ENCODE measurements at places on chromosomes 4 and X. TPM values are rescaled to one million over a fixed set of nuclear protein-coding genes. Genes with fewer than 3 reads are reported as not detected.

Gene ITIH6
- total RNA-seq: not detected

Gene NHSL2
- 0.19 TPM for total RNA-seq

Gene SFRP2
- total RNA-seq: not detected

Gene GPR50
- total RNA-seq: not detected

Gene SLC9B2
- total RNA-seq: 32.3 TPM

Gene MYOZ2
- 0.09 TPM for total RNA-seq

Gene FGD1
- total RNA-seq: 3.4 TPM

Gene CCDC158
- 0.53 TPM for total RNA-seq

Gene ARMCX4
- 5.8 TPM for total RNA-seq

DNA sequence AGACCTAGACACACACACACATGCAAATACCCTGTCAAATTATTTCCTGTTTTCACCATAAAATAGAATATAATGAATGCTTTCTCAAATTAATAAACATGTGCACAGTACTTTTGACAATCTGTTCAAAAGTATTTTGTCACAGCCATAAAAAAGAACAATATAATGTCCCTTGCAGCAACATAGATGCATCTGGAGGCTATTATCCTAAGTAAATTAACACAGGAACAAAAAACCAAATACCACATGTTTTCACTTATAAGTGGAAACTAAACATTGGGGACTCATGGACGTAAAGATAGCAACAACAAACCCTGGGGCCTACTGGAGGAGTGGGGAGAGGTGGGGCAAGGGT lies 15.5 kb downstream of the RAB40A start:
- no peak overlapping the region for H3K4me3 ChIP-seq
- H3K4me1 ChIP-seq: no peaks in the 10 kb centered on the region
- no peak for DNase-seq

DNA sequence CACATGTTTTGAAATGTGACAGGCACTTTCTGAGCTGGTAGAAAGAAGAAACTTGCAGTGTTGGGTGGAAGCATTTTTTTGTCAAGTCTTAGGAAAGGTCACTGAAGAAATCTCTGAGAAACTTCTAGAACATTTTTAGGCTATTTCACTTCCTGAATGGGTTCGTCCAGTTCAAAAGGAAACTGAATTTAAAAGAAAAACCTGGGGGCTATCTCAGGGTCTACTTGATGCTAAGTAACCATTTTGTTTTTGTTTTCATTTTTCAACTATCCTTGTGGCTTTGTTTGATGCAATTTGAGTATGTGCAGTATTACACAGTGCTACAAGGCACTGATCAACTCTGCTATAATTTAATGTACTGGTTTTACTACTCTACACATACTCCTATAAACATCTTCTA lies 34.0 kb upstream of the AMOT start:
- H3K27me3 ChIP-seq: no peaks in the 10 kb centered on the region
- no peak overlapping the region for H3K27ac ChIP-seq
- H3K36me3 ChIP-seq: no peaks in the 10 kb centered on the region
- DNase-seq: no peak
- H3K4me3 ChIP-seq: no peak overlapping the region

GRCh38 chr4:90733211-90733610 lies 606.0 kb downstream of the CCSER1 start:
- no peak overlapping the region for H3K4me3 ChIP-seq
- no peaks in the 10 kb centered on the region for H3K27me3 ChIP-seq
- H3K27ac ChIP-seq: no peak overlapping the region
- peaks cover 6% of the 10 kb centered on the region for H3K4me1 ChIP-seq

DNA sequence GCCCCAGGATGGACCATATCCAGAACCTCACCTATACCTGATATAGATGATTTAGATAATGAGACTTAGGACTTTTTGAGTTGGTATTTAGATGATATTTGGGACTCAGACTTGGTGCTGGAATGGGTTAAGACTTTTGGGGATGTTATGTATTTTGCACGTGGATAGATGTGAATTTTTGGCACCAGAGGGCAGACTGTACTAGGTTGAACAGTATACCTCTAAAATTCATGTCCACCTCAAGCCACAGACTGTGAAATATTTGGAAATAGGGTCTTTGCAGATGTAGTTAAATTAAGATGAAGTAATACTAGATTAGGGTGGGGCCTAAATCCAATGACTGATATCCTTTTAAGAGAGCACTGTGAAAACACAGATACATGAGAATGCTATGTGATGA lies 15.6 kb downstream of the RBM41 start:
- H3K4me3 ChIP-seq: no peak overlapping the region
- H3K4me1 ChIP-seq: no peaks in the 10 kb centered on the region
- no peak for DNase-seq
- no peaks in the 10 kb centered on the region for H3K27me3 ChIP-seq

DNA sequence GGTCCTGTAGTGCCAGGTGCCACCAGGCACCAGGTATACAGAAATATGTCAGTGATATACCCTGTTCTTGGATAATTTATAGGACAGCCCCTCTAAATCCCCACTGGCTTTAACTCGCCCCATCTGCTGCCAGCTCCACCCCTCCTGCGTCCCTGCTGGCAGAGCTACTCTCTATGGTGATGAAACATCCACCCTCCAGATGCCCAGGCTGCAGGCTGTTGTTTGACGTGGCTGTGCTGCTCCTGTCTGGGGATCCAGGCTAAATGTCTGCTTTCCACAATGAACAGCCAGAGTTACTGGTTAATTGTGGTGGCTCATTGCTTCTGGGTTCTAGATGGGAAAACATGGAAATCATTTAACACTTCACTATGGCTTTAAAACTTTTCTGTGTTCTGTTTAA lies 12.9 kb downstream of the NHSL2 start:
- no peaks in the 10 kb centered on the region for H3K27me3 ChIP-seq
- no peak overlapping the region for H3K4me3 ChIP-seq
- H3K27ac ChIP-seq: no peak overlapping the region
- no peak for DNase-seq
- no peaks in the 10 kb centered on the region for H3K4me1 ChIP-seq

DNA sequence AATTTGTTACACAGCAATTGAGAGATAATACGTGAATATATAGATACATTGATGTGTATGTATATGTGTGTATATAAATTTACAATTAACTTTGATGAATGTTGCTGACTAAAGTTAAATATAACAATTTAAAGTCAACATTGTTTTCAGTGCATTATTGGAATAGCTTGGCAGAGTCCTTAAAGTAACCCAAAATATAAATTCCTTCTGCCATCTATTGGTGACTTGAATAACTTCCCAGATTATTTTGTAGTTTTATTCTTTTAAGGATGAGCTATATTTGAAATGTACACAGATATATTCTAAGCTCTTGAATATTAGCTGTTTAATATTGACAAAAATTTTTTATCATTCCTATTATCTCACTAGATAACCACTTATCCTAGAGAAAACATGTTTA lies 298.2 kb upstream of the FSTL5 start:
- no peak overlapping the region for H3K27ac ChIP-seq
- no peak for DNase-seq
- H3K4me1 ChIP-seq: no peaks in the 10 kb centered on the region
- H3K27me3 ChIP-seq: no peaks in the 10 kb centered on the region

DNA sequence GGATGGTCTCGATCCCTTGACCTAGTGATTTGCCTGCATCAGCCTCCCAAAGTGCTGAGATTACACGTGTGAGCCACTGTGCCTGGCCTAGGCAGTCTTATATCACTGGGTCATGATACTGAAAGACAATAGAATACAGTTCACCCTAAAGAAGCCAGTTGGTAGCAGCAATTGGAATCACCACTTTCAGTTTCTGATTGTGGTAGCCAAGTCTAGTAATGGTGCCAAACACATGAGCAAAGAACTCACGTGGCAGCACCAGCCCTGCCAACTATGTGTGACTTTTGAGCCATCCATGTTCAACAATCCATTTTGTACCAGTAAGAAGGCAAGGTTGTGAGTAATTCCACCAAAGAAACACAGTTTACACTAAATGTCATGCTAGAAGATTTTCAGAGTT lies 548.4 kb downstream of the KLHL13 start:
- no peak overlapping the region for H3K27ac ChIP-seq
- no peak overlapping the region for H3K4me3 ChIP-seq
- no peak for DNase-seq

DNA sequence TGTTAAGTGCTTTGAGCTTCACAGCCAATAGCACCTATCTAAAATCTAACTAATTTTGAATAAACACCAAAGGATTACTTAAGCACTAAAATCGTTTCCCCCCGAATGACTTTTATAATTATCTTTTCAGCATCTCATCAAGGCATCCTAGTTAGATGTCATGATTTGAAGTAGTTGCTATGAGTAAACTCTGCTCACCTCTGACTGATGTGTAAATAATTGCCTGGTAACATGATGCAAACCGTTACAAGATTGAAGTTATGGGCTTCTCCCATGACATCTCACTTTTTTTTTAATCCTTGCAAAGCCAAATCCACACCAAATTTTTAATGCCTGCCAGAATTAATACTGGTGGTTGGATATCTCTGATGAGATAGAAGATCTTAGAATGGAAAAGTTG lies 377.1 kb downstream of the PRDM5 start:
- H3K36me3 ChIP-seq: no peaks in the 10 kb centered on the region
- H3K4me1 ChIP-seq: no peaks in the 10 kb centered on the region
- no peak overlapping the region for H3K27ac ChIP-seq
- H3K27me3 ChIP-seq: no peaks in the 10 kb centered on the region

GRCh38 chr4:110622841-110623717 lies at the start of gene PITX2:
Gene PITX2, minus strand, starts transcription at chr4:110623077. Its CDS starts 617 bp downstream, at chr4:110622460.
- DNase-seq: peak; percentile 99
- peak within 1 kb of the TSS; percentile 17 for H3K27ac ChIP-seq
- H3K27me3 ChIP-seq: no peaks in the 10 kb centered on the region
- H3K36me3 ChIP-seq: peaks cover 49% of the 10 kb centered on the region

GRCh38 chr4:75698963-75699228 lies 25.5 kb upstream of the USO1 start:
- no peaks in the 10 kb centered on the region for H3K27me3 ChIP-seq
- no peaks in the 10 kb centered on the region for H3K4me1 ChIP-seq
- H3K4me3 ChIP-seq: no peak overlapping the region
- DNase-seq: no peak

DNA sequence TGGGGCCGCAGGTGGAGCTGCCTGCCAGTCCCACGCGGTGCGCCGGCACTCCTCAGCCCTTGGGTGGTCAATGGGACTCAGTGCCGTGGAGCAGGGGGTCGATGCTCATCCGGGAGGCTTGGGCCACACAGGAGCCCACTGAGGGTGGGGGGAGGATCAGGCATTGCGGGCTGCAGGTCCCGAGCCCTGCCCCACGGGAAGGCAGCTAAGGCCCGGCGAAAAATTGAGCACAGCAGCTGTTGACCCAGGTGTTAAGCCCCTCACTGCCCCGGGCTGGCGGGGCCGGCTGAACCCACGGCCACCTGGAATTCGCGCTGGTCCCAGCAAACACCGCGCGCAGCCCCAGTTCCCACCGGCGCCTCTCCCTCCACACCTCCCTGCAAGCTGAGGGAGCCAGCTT lies 26.1 kb downstream of the VCX2 start:
- no peak overlapping the region for H3K4me3 ChIP-seq
- H3K27ac ChIP-seq: no peak overlapping the region

DNA sequence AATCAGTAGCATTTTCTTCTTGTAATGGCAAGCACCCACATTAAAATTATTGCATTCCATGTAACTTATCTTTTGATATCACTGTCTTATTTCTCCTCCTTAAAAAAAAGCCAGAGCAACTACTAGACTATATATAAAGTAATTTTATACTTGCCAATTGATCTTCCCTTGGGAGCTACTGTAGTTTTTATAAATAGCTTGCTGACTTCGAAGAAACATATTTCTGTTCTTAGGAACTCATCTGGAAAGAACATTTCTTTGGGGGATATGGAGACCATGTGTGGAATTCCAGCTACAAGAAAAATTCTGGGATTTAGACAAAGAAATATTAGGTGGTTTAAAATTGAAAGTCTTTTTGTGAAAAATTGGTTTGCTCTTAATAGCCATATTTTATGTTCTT lies 94.9 kb downstream of the BMPR1B start:
- no peak overlapping the region for H3K4me3 ChIP-seq
- DNase-seq: no peak
- no peaks in the 10 kb centered on the region for H3K27me3 ChIP-seq
- no peaks in the 10 kb centered on the region for H3K4me1 ChIP-seq
- no peaks in the 10 kb centered on the region for H3K36me3 ChIP-seq

DNA sequence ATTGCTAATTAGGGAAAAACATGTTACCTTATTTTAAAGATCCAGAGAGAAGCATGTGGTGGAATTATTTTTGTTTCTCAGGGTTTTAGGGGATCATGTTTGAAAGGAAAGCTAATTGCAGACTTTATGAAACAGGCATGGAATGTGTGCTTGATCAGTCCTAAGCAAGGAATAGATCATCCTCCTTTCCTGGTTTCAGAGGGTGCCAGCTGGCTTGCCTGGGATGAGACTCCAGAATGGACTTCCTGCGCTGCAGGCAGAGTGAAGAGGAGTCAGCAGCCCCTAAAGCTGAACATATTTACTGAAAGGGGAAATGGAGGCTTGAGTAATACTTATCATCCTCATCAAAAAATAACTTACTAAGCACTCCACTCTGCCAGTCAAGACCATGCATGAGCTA lies 13.3 kb downstream of the FGF5 start:
- peaks cover 28% of the 10 kb centered on the region for H3K36me3 ChIP-seq
- no peak overlapping the region for H3K4me3 ChIP-seq
- H3K4me1 ChIP-seq: no peaks in the 10 kb centered on the region
- H3K27me3 ChIP-seq: no peaks in the 10 kb centered on the region

- no peaks in the 10 kb centered on the region for H3K4me1 ChIP-seq
- H3K4me3 ChIP-seq: no peak overlapping the region
- no peaks in the 10 kb centered on the region for H3K27me3 ChIP-seq
- H3K36me3 ChIP-seq: peaks cover 17% of the 10 kb centered on the region
- H3K27ac ChIP-seq: no peak overlapping the region
These were observed 27.5 kb downstream of the SETD7 start for GRCh38 chr4:139528377-139529005.

DNA sequence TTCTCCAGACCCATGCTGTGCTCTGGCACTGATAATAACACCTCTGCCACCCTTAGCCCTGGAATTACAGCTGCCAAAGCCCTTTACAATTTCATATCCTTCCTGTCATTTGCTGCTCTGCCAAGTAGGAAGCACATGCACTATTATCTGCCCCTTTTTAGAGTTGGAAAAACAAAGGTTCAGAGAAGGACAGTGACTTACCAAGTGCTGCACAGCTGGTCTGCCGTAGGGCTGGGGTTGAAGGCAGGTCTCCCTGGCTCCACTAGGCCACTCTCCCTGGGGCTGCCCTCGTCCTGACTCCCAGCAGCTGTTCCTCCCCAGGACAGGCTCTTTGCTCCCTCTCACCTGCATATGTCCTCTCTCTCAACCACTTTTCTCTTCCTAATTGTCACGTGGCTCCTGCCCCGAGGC lies 73.4 kb downstream of the ANAPC4 start:
- no peak overlapping the region for H3K27ac ChIP-seq
- no peaks in the 10 kb centered on the region for H3K36me3 ChIP-seq
- no peak for DNase-seq
- no peaks in the 10 kb centered on the region for H3K27me3 ChIP-seq
- H3K4me1 ChIP-seq: peaks cover 17% of the 10 kb centered on the region
- H3K4me3 ChIP-seq: no peak overlapping the region

GRCh38 chr4:10947898-10948297 lies 263.3 kb upstream of the CLNK start:
- H3K4me3 ChIP-seq: no peak overlapping the region
- no peak for DNase-seq
- no peaks in the 10 kb centered on the region for H3K27me3 ChIP-seq
- H3K27ac ChIP-seq: no peak overlapping the region
- H3K4me1 ChIP-seq: no peaks in the 10 kb centered on the region
